ENCODE measurements at places on chromosomes 3 and 15. TPM values are rescaled to one million over a fixed set of nuclear protein-coding genes. Genes with fewer than 3 reads are reported as not detected.

DNA sequence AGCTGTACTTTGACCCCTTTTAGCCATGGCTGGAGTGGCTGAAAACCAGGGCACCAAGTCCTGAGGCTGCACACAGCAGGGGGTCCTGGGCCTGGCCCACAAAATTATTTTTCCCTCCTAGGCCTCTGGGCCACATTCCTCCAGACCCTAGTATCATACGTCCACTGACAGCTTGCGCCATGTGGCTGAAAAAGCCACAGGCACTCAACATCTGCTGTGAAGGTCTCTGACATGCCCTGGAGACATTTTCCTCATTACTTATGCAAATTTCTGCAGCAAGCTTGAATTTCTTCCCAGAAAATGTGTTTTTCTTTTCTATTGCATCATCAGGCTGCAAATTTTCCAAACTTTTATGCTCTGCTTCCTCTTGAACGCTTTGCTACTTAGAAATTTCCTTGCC is 239.0 kb downstream of the SQOR start:
- no peak for DNase-seq

SEMA5B gene
- polyA plus RNA-seq = 6.5 TPM

DNA sequence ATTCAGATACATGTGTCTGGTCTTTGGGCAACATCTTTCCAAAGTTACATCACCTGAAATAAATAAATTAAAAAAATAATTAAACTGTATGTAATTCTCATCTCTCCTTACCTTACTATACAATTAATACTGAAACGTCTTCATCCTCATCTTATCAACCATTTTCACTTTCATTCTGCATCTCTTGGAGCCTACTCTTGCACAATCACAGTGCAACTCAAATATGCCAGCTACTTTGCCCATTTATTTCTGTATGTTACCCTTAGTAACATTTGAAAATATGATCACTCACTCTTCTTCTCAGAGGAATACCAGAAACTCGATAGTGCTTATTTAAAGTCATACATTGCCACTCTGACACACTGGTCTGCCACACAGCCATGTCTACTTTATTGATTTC is 1357.1 kb upstream of the CADM2 start:
- no peak for DNase-seq

- no peak for DNase-seq
Measured at GRCh38 chr3:17686613-17687012, 55.8 kb downstream of the TBC1D5 start.

CTDSPL gene
- 106 TPM for polyA plus RNA-seq

PLCH1 gene
- 29.5 TPM for polyA plus RNA-seq

SECISBP2L gene
- 74.6 TPM for polyA plus RNA-seq

DNA sequence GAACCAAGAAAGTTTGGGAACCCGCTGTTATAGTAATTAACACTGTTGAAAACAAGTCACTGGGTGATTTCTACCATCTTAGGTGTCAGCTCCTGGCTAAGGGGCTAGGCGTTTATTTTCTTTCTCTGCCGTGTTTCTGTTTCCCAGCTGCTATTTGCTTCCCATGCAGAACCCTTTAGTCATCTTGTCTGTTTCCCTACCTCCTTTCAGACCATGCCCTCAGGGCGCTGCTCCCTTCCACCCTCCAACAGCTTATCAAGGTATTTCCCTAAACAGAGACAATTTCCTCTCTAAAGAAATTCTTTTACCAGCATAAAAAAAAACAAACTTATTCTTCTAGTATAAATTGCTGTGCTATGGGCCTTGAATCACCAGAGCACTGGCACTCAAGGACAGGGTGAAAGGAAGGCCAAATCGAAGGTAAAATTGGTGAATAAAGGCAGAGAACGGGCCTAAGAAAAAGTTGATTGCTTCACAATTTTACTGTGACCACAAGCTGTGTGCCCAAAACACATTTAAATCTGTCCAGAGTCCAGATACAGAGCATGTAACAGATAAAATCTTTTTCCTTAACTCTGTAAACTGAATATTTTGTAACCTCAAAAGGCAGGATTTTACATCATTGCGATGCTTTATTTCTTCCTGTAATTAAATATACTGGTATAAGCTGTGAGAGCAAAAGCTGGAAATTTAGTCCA is 319.2 kb downstream of the ZNF621 start:
- no peak for DNase-seq
